ENCODE measurements at places on chromosomes 2 and 18.

GRCh38 chr2:169619946-169620345 is 35.8 kb downstream of the PPIG start:
- DNase-seq: no peak

DNA sequence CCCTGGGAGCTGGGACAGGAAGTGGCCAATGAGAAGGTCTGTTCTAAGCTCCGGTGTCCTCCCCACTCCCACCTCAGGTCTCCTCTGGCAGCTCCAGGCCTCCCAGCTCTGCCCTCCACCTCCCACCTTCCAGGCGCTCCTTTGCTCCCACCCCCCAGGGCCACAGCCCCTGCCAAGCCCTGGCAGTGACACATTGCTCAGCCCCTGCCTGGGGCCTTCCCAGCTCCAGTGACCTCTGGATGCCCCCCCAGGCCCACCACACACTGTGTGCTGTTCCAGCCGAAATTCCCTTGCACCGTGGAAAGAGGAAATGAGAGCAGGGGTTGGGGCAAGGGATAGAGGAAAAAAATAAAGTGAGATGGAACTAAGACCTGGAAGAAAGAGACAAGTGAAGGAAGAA is 289.6 kb downstream of the CYP26B1 start:
- no peak for DNase-seq

DNA sequence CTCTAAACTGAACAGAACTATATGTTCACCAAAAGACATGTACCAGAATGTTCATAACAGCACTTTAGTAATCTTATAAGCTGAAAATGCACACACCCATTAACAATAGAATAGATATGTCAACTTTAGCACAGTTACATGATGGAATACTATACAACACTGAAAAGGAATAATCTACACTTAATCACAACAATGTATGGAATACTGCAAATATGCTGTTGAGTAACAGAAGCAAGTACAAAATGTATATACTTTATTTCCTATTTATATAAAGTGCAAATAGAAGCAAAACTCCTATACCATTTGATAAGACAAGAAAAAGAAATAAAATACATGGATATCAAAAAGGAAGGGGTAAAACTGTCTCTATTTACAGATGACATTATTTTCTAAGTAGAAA is 352.8 kb downstream of the NCKAP5 start:
- no peak for DNase-seq

- DNase-seq: no peak
Observed at GRCh38 chr2:46024146-46024779, 272.9 kb upstream of the EPAS1 start.

DNA sequence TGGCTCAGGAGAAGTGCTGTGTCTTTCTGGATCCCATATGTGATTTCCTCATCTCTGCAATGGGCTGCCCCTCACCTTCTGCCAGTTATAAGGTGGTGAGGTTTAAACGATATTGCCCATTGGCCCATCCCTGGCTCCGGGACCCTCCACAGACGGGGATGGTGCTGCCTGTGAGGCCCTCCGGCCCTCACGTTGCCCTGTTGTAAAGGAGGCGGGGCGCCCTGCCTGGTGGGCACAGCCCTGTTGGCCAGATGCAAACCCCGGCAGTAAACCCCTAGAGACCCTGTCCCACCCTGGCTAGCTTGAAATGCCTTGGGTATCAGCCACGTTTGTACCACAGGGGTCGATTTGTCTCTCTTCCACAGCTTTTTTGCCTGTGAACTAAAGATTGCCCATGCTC is 7.4 kb downstream of the ARHGEF4 start:
- DNase-seq: no peak

GRCh38 chr2:232887171-232887850 is 17.2 kb downstream of the SNORC start:
- DNase-seq: no peak

DNA sequence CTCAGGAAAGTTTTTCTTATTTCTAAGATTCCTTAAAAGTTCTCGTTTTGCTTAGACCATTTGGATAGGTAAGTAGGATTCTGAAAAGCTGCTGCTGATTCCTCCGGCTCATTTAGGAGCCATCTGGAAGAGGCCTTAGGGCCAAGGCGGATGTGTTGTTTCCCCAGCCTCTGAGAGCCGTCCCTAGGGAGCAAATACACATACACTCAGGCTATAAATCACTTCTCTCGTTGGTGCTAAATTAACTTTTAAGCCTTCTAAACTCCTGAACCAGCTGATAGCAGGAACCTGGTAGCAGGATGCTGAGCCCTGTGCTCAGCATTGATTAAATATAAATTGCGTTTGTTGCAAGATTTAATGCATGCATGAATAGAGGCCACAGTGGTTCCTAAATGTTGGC is 109.8 kb downstream of the ADCYAP1 start:
- DNase-seq: peak; percentile 70

GRCh38 chr18:4878480-4878879 is 318.6 kb downstream of the AKAIN1 start:
- DNase-seq: no peak

- DNase-seq: no peak
Observed at GRCh38 chr2:216279459-216279858, 92.8 kb downstream of the MARCHF4 start.

All from ELF-1 (cell line).